ENCODE measurements at places on chromosomes 13 and 19.

- no peak for DNase-seq
Measured at GRCh38 chr13:33280923-33281322, 4.6 kb downstream of the STARD13 start.

DNA sequence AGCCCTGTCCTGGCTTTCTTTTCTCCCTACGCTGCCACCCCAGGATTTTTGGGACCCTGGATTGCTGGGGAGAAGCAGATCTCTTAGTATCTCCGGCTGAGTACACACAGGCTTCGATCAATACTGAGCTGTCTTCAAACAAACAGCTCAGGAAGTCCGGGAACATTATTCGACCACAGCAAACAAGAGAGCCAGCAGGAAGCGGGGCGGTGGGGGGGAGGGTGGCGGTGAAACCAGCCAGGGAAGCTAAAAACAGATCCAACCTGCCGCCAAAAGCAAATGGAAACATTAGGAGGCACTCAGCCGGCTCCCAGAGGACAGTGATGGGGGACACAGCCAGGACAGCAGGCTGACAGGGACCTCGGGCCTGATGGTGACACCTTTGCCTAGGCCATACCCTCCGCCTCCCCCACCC, 12.2 kb upstream of the BCAM start:
- no peak for DNase-seq

- DNase-seq = no peak
Measured at GRCh38 chr19:10328558-10329429, 4.5 kb downstream of the RAVER1 start.

DNA sequence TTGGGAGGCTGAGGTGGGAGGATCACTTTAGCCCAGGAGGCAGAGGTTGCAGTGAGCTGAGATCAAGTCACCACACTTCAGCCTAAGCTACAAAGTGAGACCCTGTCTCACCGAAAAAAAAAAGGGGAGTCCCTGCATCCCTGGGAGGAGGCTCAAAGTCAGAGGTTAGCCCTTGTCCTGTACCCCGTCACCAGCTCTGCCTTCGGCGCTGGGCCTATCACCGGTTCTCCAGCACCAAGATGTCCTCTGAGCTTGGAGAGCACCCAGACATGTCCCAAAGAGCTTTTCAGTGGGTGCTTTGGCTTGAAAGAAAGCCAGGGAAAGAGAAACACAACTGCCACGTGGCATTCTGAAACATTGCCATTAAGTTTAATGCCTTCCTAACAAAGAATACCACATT, 356.9 kb upstream of the TSHZ3 start:
- DNase-seq = no peak

GRCh38 chr19:43752287-43752875, 2.4 kb downstream of the SMG9 start:
- no peak for DNase-seq

- DNase-seq = no peak
Measured at GRCh38 chr13:95956589-95957148, 96.5 kb downstream of the UGGT2 start.

DNA sequence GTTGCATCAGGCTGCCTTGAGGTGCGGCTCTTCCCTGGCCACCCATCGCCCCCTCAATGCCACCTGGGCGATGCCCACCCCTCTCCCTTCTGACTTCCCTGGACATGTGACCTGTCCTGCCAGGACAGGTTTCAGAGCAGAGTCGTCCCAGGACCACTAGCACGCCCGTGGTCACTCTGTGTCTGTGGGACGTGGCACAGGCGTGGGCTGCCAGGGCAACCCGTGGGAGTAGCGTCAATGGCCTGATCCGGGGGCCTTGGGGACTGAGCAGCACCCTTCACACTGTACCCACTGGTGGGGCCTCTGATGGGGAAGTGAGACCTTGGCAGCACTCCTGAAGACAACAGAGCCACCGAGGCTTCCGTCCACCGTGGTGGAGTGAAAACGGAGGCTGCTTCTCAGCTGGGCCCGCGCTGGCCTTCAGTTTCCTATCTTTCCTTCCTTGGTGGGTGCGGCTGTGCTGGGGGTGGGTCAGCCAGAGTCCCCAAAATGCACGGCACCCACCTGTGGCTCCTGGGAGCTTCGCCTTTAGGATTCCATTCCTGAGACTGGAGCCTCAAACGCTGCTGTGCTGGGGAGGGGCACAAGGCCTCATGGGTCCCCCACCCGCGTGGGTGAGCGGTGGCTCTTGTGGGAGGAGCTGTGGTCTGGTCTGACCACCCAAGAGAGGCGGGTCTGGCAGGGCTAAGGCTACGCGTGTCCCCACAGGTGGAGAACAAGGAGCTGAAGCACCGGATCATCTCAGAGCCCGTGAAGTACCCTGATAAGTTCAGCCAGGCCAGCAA, 26.7 kb upstream of the TMEM255B start:
- no peak for DNase-seq

DNA sequence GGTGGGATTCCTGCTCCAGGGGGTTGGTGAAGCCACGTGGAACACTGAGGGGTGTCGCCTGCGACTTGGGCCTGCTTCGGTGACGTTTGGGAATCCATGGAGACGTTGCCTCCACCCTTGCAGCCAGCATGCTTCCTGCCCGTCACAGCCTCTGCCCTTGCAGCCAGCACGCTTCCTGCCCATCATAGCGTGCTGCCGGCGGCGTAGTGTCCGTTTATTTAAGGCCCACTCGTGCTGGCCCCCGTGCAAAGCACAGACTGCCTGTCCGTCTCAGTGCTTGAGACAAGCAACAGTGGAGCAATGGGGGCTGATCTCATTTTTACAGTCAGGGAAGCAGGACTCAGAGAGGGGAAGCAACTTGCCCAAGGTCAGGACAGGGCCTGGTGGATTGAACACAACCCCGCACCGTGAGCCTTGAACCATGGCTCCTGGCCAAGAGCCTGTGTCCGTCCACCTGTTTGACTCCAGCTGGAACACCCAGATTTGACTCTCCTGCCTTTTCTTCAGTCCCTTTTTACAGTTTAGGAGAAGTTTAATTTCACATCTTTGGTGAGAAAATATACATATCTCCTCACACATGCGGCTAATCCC, 149.6 kb downstream of the TEX29 start:
- no peak for DNase-seq

GRCh38 chr13:65343898-65344663, 1886.1 kb downstream of the PCDH9 start:
- DNase-seq = no peak

DNA sequence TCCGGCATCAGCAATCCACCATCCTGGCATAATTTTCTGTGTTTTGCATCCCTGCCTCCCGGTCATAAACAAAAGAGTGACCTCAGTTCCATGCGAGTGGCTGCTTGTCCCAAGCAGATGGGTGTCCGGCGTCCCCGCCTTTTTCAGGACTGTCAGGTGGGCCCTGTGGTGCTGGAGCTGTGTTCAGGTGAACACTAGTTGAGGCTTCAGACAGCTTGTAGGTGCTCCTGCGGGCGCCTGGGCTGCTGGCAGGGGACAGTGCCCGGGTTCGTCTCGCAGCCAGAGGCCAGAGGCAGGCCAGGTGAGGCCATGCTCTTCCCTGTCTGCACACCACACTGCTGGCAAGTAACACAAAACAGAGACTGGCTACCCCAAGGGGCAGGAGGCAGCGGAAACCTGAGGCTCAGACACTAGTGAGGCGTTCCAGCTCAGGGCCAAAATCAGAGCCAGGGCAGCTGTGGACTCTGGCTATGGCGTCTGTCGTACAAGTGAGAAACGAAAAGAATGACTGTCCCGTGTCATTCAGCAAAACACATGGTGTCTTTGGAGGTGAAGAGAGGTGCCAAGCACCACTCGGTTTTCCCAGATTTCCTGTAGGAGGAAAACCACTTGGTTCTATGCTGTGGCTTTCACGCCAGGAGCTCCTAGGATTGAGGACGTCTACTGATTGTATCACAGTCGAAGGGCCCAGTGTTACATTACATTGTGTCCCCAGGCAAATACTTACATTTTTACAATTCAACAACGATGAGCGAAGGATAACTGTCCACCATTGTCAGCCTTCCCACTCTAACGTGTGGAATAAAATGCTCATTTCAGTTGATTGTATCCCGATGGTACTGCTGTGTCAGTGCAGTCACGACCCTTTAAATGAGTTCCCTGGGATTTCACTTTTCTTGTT, 104.0 kb downstream of the ATP11A start:
- no peak for DNase-seq

- no peak for DNase-seq
Measured at GRCh38 chr19:11401808-11402543, 17.1 kb downstream of the RGL3 start.

- no peak for DNase-seq
Measured at GRCh38 chr13:114046431-114046975, 72.6 kb upstream of the C13orf46 start.

DNA sequence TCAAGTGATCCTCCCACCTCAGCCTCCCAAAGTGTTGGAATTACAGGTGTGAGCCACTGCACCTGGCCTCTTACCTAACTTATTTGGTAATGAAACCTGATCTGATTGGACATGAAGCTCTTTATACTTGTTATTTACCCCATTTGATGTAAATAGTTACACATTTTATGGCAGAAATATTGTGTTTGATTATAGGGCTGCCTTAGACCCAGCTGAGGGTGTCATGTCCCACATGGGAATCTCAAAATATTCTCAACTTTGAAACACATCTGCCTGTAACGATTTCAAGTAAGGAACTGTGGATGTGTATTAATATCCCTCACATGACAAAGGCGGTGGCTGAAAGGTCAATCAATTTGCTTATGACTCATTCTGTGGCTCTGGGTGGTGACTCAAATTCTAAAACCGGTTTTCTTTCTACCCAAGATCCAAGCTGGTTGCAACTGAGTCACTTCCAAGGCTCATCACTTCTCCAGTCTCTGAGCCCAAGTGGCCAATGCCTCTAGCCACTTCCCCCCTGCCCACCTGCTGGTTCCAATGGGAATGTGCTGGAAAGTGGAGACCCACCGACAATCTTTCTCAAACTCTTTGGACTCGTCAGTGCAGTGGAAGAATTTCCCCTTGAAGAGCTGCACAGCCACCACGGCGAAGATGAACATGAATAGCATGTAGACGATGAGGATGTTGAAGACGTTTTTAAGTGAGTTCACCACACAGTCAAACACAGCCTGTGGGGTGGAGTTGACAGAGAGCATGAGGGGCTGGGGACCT, 110.9 kb downstream of the IER2 start:
- DNase-seq = no peak

- no peak for DNase-seq
Measured at GRCh38 chr19:16458391-16459341, 13.1 kb downstream of the EPS15L1 start.

GRCh38 chr19:5618591-5618990, 4.0 kb downstream of the SAFB2 start:
- DNase-seq = no peak

DNA sequence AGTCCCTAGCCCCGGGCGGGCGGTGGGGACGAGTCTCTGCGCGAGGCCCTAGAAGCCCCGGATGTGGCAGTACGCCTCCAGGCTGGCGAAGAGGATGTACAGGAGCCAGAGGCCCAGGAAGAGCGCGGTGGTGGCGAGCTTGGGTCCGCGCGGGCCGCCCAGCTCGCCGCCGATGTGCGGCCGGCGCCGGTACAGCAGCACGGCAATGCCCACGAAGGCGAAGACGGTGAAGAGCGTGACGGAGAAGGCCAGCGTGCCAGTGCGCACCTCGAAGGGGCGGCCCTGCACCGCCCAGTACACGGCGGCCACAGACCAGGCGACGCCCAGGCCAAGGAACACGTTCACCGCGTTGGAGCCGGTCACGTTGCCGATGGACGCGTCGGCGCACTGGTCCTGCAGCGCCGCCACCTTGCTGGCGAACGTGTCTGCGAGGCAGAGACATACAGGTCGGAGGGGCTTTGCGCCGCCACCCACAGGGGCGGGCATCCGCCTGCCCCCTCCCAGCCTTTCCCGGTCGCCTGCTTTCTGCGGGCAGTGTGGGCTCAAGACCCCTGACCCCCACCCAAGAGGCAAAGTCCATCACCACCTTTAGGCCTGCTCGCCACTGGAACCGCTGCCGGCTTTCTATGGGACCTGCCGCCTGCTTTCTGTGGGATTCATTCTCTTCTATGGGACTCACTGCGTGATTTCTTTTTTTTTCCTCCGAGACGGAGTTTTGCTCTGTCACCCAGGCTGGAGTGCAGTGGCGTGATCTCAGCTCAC, 10.9 kb upstream of the MEIS3 start:
- no peak for DNase-seq

GRCh38 chr13:48504606-48505005, 28.3 kb downstream of the RCBTB2 start:
- no peak for DNase-seq

DNA sequence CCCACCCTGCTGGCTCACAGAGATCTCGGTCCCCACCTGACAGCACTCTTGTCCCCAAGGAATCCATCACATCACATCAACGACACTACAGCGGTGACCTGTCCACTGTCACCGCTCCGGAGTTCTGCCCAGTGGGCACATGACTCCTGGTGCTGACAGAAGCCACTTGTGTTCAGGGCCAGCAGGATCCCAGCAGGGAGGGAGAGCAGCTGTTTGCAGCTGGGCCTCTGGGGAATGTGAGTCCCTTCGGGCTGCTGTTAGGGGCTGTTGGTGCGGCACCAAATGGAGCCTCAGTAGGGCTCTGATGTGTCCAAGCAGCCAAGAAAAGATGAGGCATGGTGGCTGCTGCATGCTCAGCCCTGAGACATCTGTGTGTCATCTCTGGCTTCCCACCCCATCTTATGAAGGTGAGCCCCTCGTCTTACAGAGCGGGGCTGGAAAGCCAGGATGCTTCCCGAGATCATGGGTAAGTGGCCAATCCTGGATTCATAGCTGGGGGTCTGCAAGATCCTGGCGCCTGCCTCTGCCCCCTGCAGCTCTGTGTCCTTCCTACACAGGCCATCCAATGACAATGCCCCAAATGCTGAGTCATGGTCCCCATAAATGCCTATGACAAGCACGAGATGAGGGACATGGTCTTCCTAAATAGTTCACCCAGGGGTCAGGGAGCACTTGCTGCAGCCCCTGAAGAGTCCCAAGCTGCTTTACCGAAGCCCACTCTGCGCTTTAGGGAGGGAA, 56.0 kb downstream of the F2RL3 start:
- no peak for DNase-seq

- no peak for DNase-seq
Measured at GRCh38 chr13:106445996-106446395, 89.5 kb downstream of the EFNB2 start.

Data from stimulated activated CD8-positive, alpha-beta memory T cell treated with anti-CD3 and anti-CD28 coated beads, Interleukin-2, amount 100 ng/mL, for 48 hours (primary cell).